ENCODE measurements at places on chromosomes 12 and 14.

GRCh38 chr12:1576410-1577241 is 17.8 kb downstream of the FBXL14 start:
- DNase-seq, result no peak

DNA sequence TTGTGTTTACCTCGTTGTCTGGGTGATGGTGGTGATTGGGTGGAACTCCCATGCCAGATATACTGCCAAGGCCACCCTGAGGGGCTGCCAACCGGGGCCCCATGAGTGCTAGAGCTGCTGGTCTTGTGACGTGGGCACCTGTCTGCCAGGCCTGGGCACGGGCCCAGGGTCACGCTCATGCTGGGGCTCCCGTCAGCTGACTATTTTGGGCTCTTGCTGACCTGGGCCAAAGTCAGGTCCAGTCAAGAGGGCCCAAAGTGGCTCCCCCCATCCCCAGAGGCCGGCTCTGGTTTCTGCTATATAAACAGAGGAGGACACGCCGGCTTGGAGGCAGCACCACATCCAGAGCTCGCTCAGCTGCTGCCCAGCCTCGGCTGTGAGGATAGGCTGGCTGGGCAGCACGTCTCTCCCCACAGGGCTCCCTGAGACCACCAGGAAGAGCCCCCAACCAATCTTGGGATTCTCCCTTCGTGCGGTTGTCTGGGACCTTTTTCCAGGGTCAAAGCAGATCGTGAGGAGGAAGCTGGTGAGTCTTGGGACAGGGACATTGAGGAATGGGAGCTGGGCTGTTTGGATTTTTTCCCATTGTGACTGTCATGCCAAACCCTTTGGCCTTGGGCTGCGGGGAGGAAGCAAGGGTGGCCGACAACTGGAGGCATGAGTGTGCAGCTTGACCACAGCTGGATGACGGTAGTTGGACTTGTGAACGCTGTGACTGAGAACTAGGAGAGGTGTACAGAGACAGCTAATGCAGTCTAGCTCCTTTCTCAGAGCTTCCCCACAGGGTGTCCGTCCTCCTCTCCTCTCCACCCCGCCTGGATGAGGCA is 7.6 kb upstream of the NR4A1 start:
- DNase-seq, result no peak

GRCh38 chr12:71940068-71940467 is 1.4 kb downstream of the TPH2 start:
- DNase-seq, result no peak

DNA sequence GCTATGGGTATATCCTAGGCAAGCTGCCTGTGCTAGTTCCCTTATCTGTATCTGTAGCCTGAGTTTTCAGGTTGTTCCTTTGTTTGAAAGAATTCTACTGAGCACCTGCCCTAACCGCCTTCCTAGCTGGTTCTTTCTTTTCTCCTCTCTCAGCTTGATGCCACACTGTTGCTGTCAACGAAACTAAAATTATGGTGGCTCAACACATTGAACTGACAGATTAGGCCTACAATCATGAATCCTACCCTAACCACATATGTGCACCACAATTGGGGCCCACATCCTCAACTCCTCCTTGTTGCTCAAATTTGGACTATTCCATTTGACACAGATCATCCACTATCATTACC is 36.2 kb upstream of the RESF1 start:
- no peak for DNase-seq

- DNase-seq, result no peak
Measured at GRCh38 chr14:93706360-93706955, 81.8 kb downstream of the PRIMA1 start.

- no peak for DNase-seq
Measured at GRCh38 chr14:99675951-99676350, 8.1 kb upstream of the CYP46A1 start.

Measured in activated naive CD4-positive, alpha-beta T cell treated with anti-CD3 and anti-CD28 coated beads, Interleukin-2, amount 50 U/mL, for 16 hours (primary cell).